D721Med (cell line): ENCODE measurements at places on chromosomes 16 and 17.

- DNase-seq, result no peak
Measured at GRCh38 chr16:88493879-88494278, 40.8 kb downstream of the ZFPM1 start.

GRCh38 chr17:3222505-3222904 is 15.0 kb downstream of the OR1A1 start:
- DNase-seq, result no peak

DNA sequence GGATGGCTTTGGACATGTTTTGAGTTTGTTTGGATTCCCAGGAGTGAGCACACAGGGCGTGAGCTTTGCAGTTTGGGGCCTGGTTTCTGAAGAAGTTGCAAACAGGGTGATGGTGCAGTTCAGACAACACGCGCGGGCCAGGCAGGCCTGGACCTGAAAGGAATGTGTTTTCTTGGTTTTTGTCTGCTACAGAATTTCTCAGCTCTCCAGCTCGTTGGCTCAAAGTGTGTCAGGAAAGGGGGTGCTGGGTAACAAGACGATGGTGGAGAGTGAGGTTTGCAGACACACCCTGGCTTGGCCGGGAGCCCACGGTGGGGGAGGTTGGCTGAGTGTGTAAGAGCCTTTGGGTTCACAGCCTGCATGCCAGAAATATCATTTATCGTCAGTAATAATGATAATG is 82.3 kb downstream of the CMIP start:
- no peak for DNase-seq

DNA sequence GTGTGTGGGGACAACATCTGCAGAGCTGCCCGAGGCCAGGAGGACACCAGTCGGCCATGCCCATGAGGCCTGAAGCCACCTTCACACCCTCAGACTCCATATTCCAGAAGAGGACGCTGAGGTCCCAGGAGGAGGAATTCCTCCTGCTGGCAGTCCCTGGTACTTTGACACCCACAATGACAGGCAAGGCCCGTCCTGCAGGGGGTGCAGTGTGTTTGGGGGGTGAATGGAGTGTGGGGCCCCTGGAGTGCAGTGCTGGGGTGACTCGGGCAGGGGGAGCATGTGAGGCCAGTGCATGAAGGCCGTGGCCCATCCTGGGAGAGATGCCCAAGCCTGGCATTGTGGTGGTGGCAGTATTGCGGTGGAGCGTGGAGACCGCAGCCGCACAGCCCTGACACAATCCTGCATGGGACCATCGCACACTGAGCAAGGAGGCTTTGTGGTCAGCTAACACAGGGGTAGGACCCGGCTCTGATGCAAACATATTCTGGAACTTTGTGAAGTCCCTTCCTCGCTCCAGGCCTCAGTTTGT is 52.2 kb downstream of the ZDHHC7 start:
- DNase-seq, result no peak

- DNase-seq, result no peak
Measured at GRCh38 chr17:74515941-74516340, 15.3 kb downstream of the CD300LB start.

DNA sequence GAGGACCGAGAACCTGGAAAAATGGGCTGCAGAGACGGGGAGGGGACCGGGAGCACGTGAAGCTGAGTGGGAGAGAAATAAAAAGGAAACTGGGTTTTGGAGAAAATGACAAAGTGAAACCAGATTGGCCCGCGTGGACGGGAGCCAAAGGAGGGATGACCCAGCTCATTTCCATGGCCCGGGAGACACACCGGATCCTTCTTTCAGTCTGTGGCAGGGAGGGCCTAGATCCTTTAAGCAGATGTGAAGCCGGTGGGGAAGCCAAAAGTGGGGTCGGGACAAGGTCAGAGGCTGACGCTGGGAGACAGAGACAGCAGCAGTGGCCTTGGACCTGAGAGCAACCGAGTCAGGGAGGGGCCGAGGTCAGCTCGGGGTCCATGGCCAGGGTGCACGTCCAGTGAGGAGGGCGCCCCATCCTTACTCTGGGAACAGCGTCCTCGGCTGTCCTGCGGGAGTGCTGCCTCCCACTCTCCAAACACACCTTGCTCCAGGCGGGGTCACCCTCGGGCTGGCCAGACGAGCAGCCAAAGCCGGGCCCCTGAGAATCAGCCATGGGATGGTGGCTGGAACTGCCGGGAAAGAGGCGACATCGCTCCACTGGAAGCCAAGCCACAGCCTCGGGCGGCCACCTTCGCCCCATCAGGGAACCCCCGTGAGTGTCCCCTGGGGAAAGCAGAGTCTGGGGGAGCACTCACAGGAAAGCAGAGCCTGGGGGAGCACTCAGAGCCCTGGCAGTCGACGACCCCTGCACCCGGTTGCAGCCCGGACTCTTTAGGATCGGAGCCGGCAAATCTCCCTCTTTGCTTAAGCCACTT is 17.3 kb downstream of the CA5A start:
- no peak for DNase-seq

DNA sequence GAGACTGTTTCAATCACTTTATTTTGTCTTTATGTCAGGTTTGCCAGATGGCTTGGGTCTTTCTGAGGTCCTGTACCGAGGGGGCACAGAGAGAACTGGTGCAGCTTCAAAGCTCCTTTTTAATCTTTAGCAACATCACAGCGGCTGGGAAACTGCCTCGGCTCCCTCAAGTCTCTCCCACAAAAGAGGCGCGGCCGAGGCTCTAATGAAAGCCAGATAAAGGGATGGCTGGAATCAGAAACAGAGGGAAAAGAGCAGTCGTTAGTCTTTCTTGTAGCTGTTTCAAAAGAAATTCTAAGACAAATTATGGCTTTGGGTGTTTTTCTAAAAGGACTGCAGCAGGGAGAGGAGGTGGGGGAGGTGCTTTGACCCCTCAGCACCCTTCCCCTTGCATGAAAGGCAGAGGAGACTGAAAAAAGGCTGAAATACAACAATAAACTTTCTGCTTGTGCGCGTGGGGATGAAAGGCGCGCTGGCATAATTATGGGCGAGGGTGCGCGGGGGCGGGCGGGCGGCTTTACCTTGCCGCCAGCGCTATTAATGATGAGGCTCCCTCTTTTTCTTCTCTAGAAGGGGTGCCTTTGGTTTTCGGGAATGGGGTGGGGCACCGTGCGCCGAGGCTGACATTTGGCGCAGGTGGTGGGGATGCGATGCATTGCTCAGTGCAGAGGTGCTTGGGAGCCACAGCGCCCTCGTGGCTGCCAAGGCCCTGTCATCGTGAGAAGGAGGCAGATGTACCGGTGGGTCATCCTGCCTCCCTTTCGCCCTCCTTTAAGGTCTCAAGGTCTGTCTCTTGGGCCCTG is 22.3 kb upstream of the BRD7 start:
- DNase-seq, result no peak

DNA sequence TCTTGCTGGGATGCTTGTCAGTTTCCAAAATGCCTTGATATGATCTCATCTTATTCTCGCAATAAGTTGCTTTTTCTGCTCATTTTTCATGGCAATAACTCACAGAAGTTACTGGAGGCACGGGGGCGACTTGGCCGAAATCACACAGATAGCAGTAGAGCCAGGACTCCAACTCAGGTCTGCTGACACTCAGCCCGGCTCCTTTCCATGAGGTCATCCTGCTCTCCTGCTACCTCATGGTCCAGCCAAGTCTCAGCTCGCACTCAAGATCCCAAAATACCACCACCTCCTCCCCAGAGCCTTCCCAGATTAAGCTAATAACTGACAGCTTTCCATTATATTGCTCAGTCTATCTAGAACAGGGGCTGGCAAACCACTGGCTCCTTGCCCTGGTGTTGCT is 269.5 kb downstream of the MAP2K4 start:
- DNase-seq, result no peak

- DNase-seq, result no peak
Measured at GRCh38 chr17:13292291-13292690, 274.5 kb upstream of the ELAC2 start.

- no peak for DNase-seq
Measured at GRCh38 chr17:65536573-65537342, 24.7 kb downstream of the AXIN2 start.

DNA sequence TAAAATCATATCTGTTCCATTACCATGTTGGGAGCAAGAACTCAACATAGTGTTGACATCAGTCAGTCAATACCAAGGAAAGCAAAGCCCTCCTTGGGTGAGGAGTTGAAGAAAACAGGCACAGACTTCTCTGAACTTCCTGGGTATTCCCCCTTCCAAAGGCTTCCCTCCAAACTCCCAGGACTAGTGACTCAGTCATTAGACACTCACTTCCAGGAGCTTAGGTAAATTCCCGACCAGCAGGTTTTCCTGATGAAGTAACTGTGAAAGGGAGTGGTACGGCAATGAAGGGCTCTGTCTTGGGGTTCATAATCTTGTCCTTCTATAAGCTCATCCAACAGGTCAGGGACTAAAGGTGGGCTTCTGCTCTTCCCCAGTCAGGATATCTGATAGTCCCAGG is 293.8 kb upstream of the AXIN2 start:
- no peak for DNase-seq

DNA sequence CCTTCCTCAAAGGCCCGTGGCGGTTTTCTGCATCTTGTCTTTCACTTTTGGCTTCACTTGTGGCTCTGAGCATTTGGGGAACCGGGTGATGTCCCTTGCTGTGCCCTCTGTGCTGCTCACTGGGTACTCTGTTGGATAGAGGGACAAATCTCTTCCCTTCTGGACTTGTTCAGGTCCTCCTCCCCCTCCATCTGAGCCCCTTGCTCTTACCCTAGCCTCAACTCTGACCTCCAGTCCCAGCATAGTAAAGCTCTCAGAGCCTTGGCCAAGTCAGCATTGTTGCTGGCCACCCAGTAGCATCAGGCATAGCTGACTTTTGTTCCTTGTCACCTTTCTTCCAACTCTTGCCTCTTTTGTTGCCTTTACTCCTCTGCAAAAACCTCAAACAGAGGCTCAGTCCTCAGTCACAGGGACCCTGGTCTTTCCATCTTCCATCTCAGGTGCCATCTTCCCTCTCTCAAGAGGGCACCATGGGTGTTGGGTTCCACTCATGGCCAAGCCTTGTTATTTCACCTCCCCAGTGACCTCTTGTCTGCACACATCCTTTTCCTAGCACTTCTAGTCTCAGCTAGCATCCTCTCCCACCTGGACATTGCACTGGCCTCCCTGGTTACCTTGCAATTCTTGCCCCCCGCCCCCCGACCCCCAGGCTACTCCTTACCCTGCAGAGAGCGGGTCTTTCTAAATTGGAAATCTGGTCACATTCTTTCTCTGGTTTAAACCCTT is 393 bp upstream of the PSMB10 start:
- DNase-seq, result no peak

DNA sequence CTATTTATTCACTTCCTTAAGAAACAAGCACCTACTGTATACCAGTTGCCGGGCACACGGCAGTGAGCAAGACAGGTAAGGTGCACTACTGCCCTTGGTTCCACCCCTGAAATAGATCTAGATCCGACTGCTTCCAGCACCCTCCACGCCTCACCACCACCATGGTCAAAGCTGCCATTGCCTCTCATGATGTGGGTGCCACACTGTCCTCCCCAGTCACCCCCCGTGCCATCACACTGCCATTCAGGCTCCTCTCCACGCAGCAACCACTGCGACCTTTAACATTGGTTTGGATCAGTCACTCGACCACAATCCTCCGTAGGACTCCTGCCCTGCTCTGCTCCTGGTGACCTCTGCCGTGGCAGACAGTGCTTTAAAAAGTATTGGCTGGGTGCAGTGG is 226.8 kb downstream of the CPPED1 start:
- no peak for DNase-seq

DNA sequence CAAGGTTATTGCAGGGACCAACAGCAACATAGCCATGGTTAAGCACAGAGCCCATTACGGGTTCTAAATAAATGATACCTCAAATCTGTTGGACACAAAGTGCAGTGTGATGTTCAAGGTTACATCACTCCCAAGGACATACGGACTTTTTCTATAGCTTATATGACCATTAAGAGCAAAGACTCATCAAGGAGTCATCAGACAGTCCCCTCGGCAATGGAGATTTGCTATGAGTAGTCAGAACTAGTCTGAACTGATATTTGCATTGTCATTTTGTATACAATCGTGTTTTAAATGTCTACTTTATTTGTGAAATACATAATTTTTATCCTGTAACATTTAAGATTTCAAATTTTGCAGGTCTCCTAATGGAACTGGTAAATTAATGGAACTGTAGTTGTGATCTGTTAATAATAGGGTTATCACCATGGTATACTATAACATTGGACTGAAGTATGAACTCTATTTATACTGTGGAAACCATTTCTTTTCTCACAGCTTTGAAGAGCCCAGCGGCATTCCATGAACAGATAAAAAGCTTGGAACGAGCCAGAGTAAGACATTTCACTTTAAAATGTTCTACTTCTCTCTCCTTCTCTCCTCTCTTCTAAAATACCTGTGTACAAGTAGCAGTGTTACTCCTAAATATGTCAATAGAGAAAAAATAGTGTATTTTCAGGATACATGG is 140.9 kb downstream of the MRTFB start:
- DNase-seq, result no peak

- DNase-seq, result no peak
Measured at GRCh38 chr17:40540448-40540847, 24.8 kb downstream of the CCR7 start.

- DNase-seq, result no peak
Measured at GRCh38 chr17:76327696-76328095, 19.6 kb upstream of the QRICH2 start.

DNA sequence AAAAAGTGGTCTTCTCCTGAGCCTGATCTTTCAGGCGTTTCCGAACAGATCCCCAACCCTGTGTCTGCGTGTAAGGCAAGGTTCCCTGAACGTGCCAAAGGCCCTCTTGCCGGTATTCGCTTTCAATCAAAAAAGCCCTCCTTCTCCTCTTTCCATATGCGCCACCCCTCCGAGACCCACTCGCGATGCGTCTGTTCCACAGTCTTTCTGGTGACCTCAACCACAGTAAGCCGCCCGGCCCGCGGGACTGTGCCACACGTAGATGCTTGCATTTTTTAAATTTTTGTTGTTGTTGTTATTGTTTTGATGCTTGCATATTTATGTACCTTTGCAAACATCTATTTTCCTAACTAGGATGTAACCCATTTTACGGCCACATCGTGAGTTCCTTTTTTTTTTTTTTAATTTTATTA is 607 bp upstream of the PRPSAP1 start:
- no peak for DNase-seq

DNA sequence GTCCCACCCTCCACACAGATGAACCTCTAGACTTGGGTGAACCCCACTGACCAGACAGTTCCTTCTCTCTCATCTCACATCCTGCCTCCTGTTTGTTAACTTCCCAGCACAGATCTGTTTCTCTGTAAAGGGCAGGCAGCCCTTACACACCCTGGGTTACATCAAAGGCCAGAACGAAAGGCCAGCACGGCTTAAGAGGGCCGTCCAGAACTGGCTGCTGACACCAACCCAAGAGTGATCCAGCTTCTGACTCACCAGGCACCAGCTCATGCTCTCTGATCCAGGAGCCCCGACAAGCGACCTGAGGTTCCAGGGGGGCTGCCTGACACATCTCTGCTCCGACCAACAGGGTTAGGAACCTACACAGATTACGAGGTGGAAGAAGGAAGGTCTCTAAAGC is 86.9 kb downstream of the MRM3 start:
- no peak for DNase-seq
